ENCODE measurements at places on chromosomes 7 and 10.

DNA sequence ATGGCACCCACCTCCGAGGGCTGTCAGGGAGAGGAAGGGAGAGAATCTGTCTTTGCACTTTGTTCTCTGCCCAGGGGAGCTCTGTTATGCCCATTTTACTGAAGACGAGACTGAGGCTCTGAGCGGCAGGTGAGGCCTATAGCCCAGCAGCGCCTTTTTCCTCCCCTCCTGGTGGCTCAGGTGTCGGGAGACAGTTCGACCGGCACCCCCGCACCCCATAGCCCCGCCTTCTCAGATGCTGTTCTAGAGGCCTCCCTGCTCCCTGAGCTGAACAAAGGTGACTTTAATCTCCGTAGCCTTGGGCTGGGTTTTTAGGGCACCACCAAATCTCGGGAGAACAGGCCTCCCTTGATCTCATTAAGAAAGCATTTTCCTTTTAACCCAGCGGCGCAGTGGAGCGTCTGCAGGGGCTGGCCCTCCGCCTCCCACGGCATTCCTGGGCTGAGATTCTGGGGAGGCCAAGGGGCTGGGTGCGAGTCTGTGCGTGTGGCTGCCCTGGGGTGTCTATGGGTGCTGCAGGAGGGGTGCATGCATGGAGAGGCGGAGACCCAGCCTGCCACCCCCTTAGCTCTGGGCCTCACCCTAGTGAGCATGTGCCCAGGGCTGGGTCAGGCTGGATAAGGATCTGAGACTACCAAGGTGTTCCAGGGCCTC, 3.3 kb downstream of the LFNG start:
- no peak for DNase-seq

DNA sequence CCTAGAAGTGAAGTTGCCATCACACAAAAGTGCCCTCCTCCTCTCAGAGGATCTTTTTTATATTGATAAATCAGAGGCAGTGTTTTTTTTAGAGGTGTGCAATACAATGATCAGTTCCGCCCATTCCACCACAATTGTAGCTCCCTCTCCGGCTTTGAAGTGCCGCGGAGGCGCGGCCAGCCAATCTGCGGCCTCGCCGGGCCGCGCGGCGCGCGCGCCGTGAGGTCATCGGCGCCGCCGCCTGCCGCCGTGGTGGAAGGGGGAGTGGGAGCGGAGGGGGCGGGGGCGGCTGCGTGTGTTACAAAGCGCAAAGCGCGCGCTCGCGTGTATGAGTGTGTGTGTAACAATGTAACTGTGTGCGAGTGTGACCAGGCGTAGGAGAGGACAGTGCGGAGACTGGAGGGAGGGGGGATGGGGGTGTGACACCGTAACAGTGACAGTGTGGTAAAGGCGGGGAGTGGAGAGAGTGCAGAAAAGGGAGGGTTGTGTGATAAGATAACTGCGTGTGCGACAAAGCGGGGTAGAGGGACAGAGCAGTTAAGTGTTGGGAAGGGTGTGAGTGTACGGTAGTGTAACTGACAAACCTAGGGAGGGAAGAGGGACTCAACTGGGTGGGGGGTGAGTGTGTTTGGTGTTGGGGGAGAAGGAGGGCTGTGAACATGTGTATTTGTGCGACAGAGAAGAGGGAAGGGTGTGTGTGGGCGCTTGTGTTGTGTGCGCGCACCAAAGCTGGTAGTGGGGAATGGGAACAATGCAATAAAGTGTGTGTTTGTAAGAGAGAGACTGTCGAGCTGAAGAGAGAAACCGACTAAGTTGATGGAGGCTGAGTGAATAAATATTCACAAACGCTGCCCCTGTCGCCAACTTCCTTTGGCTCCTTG, at the start of gene SP8:
SP8 (minus strand) TSS at position 108 of the 881 bp plus-strand sequence; CDS start at position 20, 88 bp downstream.
- DNase-seq, result no peak

- DNase-seq, result no peak
Observed at GRCh38 chr10:6465437-6465836, 114.6 kb downstream of the PRKCQ start.

DNA sequence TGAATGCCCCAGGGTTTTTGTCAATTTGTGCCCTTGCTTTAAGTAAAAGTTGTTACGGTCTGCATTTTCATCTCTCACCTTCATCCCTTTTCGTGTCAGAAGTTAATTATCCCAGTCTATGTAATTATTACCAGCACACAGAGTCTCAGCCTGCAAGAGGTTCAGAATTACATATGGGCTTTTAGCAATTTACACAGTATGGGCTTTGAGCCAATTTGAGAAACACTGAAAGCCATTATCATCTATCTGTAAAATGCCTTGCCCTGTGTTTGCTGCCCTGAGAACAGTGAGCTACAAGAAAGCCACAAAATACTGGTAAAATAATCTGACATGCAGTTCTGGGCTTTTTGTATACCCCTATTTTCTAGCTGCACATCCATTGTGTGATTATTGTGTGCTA, 125.6 kb upstream of the STEAP4 start:
- no peak for DNase-seq

DNA sequence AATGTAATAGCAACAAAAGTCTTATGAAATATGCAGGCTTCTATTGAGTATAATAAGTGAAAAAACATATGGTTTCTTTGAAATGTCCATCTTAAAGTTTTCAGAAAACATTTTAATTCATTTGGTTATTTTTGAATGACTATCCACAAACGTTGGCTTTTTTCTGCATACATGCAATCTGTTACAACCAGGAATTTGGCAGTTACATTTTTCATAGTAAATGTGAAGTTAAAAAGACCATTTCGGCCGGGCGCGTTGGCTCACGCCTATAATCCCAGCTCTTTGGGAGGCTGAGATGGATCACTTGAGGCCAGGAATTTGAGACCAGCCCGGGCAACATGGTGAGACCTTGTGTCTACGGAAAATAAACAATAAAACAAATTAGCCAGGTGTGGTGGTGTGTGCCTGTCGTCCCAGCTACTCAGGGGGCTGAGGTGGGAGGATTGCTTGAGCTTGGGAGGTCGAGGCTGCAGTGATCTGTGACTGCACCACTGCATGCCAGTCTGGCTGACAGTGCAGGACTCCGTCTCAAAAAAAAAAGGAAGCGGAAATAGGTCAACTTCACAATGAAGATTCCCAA, 73.9 kb upstream of the NMT2 start:
- no peak for DNase-seq

DNA sequence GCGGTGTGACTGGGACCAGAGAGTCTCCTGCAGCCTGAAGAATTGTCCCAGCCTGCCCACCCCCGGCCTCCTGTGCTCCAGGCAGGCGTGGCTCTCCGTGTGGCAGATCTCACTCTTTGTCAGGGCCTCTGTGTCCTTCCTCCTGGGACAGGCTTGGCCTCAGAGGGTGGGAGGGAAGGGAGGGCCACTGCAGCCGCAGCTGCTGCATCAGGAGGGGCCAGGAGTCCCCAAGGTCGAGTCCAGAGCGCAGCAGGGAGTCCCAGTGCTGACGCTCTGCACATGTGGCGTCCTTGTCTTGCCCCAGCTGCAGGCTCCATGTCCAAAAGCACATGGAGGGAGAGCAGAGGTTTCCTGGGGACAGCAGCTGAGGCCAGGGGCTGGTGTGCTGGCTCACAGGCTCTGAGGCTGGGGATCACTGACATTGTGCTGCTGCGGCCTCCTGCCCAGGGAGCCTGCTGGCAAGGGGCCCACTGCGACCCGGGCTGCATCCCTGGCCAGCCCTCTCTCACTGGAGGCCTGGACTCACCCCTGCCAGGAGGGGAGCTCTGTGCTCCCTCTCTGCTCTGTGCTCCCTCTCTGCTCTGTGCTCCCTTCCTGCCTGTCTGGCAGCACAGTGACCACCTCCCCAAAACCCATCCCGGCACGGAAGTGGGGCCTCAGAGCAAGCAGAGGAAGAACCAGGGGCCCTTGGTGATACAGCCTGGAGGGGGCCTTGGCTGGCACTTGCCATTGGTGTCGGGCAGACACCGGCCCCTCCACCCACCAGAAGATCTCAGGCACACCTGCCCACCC, 114.6 kb upstream of the RET start:
- no peak for DNase-seq

GRCh38 chr10:105041956-105042355, 400.9 kb downstream of the SORCS3 start:
- DNase-seq, result no peak

DNA sequence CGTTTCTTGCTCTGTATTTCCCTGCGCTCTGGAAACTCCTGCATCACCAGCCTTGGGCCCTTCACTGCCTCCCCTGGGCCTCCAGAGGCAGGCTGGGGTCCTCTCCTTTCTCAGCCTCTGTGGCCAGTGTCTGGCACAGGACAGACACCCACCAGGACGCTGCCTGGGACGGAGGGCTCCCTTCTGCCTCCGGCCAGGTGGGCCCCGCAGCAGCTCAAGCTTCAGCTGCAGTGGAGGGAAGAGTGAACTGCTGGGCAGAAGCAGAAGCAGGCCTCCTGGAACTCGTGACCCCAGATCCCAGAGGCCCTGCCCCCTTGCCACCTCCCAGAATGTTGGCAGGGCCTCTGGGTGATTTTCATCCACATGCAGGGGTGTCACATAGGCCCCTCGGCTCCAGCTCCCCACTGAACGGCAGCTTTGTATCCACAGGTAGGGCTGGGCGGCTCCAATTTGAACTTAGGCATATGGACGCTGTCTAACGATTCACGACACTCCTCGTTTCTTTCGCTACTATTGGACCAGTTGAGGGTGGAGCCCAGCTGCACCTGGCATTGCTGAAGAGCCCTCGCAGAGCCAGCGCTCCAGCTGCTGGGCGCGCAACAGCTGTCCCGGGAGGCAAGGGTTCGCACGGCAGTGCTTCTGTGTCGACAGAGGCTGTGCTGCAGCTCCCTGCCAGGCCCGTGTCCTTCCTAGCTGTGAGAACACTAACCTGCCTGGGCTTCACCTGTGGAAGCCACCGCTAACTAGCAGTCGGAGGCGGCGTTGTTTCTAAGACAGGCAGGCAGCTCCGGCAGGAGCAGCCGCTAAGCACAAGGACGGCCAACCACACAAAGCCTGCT, 18.4 kb upstream of the GPR146 start:
- DNase-seq, result no peak

- DNase-seq, result no peak
Observed at GRCh38 chr7:80082213-80082612, 52.4 kb upstream of the GNAI1 start.

DNA sequence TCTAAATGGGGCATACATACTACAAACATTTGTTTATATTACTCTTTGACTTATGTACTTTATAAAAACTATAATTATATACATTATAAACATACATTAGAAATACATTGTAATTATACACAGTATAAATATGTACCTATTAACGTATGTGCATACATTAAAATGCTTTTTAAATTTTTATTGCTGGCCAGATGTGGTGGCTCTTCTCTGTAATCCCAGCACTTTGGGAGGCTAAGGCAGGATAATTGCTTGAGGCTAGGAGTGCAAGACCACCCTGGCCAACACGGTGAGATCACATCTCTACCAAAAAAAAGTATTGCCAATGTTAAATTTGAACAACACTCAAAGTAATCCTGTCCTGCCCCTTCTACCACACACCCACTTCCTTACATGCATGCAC, 1037.0 kb downstream of the GRM8 start:
- DNase-seq, result no peak

DNA sequence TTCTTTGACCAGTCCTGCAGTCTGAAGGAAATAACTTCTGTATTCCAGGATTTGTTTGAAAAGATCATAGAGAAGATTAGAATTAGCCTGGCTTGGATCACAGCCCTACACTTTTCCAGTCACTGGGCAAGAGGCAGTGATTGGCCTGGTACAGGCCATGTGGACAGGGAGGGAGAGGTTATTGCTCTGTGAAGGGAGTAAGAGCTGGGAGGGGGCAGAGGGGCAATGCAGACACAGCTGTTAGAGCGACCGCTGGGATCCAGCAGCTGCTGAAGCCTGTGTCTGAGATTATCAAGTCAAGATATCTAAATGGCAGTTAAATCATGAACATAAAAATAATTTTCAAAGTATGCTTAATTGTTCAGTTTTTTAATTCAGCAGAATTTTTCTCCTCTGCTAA, 257.3 kb downstream of the SDK1 start:
- DNase-seq, result no peak

- no peak for DNase-seq
Observed at GRCh38 chr7:44667190-44667589, 60.8 kb downstream of the OGDH start.

DNA sequence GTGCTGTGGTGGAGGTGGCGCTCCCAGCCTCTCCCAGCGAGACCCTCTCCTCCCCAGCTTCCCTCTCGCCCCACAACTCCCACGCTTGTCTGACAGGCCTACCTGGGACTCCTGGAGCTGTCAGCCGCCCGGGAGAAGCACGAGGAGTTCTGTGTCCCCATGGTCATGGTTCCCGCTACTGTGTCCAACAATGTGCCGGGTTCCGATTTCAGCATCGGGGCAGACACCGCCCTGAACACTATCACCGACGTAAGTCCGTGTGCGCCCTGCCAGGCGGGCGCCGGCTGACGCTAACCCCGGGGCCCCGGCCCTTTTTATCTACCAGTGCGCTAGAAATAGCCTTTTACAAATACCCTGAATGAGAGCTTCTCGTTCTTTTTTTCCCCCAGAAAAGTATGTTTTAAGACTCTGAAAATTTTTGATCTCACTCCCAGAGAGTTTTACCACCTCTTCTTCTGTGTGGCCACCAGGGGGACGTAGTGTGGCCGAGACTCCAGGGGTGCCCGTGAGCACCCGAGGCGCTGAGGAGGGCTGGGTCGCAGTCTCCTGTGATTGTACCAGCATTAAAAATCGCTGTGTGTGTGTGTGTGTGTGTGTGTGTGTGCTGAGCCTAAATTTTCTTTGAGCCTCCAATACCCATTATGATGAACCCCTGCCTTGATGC, 52.6 kb downstream of the PFKP start:
- DNase-seq, result no peak
